ENCODE measurements at places on chromosomes 1 and 21.
A peak's percentile ranks its signal among the peaks of the same experiment; 100 is the strongest.

DNA sequence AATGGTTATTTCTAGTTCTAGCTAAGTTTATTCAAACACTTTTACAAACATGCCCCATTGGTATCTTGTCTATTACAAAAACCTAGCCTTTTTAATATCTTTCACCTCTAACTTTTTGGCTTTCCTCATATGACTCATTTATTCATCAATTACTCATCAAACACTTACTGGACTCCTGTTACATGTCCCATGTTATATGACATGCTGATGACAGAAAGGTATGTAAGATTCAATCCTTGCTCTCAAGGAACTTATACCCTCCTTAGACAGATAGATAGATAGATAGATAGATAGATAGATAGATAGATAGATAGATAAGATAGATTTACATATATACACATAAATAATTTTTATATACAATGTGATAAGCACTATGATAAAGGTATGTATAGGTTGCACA, 33.9 kb upstream of the INSL5 start:
- no peak for DNase-seq

GRCh38 chr1:22729400-22729773, 18.7 kb downstream of the EPHB2 start:
- no peak for DNase-seq

GRCh38 chr1:100794748-100795645, 75.5 kb downstream of the VCAM1 start:
- no peak for DNase-seq

DNA sequence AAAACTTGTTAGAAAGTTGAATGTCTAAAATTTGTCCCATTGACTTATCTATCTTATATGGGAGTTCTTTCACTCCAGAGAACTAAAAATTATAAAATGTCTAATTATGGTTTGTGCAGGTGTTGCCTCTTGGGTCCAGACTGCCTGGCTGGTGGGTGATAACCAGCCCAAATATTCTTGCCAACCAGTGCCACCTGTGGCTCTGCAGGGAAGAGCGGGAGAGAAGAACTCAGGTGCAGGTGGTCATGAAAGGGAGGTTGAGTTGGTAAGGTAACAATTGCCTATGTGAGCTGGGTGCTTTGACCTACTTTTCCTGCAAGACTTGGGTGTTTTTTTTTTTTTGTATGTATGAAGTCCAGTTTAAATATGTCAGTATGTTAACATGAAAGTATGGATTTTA, 10.2 kb downstream of the RPS6KC1 start:
- DNase-seq: no peak

GRCh38 chr1:12179111-12179519, 12.3 kb downstream of the TNFRSF1B start:
- DNase-seq: peak; percentile 85

- DNase-seq: peak; percentile 60
These were observed 797 bp downstream of the CC2D1B start for GRCh38 chr1:52365071-52365745.

- DNase-seq: no peak
These were observed 79.8 kb downstream of the PKN2 start for GRCh38 chr1:88763649-88764406.

- DNase-seq: no peak
These were observed 95.1 kb upstream of the KRTAP19-8 start for GRCh38 chr21:31133243-31133830.

GRCh38 chr1:87348341-87349019, 19.8 kb downstream of the LMO4 start:
- no peak for DNase-seq
